ENCODE measurements at places on chromosomes 12 and 14. TPM values are rescaled to one million over a fixed set of nuclear protein-coding genes. Genes with fewer than 3 reads are reported as not detected.

- H3K27me3 ChIP-seq, result peaks cover 65% of the 10 kb centered on the region
- peak overlapping the region; percentile 23 for H3K4me3 ChIP-seq
- H3K36me3 ChIP-seq, result no peaks in the 10 kb centered on the region
- no peak overlapping the region for H3K27ac ChIP-seq
These were observed 4.5 kb downstream of the DHH start for GRCh38 chr12:49089821-49090773.

The TAS2R42 gene
- total RNA-seq, result not detected

The PRR4 gene
- not detected for total RNA-seq

The TSPAN9 gene
- total RNA-seq, result 23.0 TPM

The NPFF gene
- total RNA-seq, result not detected

The TBC1D30 gene
- not detected for total RNA-seq
